Activated T-cell treated with anti-CD3 and anti-CD28 coated beads for 48 hours (primary cell): ENCODE measurements at places on chromosomes 5 and 9.
A peak's percentile ranks its signal among the peaks of the same experiment; 100 is the strongest.

DNA sequence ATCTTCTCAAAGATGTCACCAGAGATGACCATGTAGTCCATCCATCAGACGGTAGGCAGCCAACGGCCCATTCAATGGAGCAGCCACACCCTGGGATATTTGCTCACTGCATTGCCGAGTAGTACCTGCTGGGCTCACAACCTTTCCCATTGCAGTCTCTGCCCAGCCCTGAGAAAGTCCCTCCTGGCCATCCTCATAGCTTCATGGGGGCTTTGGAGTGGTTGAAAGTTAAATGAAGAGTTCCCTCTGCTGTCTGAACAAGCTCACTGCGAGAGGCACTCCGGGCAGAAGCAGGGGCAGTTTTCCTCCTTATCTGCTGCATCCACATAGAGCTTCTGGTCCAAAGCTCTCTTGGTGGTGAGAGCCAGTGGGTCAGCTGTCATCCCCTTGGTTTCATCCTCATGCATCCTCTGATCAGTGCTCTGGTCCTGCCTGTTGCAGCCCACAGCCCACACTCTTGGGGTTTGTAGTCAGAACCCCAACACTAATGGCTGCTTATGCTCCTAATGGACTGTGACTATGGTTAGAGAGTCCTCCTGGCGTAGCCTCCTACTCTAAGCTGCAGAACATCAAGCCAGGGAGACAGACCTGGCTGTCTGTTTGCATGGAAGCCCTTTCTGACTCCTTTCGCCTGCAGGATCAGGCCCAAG is 23.3 kb downstream of the TNFSF8 start:
- no peak for DNase-seq

DNA sequence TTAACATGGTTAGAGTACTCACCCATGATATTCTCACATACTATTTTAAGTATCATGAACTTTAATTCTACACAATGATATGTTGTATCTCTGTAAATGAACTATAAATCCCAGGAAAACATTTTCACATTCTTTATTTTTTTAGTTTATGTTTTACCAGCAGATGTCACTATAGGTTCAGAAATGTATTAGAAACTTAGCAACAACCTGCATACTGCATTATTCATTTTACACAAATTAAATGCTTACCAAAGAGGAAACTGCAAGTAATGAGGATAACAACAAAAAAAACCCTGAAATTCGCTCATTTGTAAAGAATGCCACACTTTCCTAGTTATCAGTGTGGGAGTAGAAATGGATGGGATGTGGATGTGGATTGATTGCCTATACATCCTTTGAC is 217.5 kb upstream of the OTULINL start:
- no peak for DNase-seq

DNA sequence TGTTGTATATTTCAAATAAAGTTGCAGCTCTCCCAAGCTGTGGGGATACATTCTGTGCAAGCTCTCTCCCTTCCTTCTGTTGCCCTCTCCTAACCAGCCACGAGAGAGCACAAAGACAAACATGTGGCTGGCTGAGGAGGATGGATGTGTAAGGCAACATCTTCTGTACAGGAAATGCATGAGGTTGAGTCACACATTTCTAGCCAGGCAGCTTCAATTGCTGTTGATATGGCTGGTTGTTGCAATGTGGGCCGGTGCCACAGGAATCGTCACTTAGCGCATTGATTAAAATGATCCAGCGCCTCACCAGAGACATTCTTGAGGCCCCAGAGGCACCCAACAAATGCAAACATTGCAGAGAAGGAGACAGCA is 207.1 kb downstream of the ICE1 start:
- DNase-seq = no peak

DNA sequence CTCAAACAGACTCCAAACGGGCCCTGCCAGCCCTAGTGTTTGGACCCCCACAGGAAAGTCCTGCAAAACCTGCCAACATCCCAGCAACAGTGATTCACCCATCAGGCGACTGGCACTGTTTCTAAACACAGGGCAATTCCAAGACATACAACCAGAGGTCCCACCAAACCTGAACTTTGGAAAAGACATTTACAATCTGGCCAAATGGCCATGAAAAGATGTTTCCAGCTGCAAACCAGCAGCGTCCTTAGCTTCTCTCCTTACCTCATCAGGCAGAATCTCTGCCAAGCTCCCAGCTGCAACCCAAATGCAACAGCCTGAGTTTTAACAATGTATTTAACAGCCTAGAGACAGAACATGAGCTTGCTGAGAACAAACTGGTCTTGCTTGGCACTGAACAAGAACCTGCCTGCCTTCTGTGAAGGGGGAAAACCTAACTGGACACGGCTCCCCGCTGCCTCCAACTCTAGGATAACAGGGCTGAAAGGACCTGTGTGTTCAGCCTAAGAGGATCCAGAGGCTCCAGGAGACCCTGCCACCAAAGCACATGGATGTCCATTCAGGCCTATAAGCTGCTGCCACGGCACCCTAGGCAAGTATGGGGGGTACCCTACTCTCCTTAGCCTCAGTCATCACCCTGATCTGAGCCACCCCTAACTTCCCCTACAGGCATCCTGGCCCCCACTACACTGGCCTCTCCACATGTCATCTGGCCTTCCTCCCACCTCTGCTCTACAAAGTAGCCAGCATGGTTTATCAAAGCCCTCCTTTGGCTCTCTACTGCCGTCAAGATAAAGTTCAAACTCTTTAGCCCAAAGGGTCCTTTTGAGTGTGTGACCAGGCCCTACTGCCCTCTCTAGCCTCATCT is 5.6 kb downstream of the P4HA2 start:
- no peak for DNase-seq

DNA sequence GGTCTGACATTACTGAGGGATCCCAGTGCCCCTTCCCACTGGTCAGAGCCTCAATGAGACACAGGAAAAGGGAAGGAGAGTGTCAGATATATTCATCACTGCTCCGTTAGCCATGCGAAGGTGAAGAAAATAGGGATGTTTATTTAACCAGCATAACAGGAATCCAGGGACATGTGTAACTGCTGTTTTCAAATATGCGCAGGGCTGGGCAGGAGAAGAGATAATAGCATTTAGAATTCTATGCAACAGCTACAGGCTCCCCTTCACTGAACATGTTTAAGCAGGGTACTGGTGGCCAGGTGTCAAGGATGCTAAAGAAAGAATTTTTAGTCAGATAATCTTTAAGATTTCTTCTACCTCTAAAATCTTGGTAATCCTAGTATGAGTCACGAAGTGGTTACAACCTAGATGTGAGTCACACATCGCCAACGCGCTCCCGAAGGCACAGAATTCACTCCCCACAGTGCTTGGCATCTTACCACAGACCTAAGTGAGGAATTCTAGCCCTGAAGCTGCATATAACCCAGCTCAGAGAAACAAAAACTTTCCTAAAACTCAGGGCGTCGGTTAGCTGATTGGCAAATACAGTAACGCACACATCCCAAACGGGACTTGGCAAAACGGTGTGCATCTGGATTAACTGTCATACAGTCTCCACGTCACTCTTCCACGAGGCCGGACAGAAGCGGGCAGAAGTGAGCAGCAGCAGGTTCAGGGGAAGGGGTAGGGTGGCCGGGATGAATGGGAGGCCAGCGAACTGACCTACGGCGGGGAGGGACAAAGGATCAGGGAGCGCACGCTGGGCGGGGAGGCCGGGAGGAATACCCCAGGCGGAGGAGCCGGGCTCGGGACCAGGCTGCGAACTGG is 1.1 kb downstream of the CTNNAL1 start:
- DNase-seq = peak; percentile 47

DNA sequence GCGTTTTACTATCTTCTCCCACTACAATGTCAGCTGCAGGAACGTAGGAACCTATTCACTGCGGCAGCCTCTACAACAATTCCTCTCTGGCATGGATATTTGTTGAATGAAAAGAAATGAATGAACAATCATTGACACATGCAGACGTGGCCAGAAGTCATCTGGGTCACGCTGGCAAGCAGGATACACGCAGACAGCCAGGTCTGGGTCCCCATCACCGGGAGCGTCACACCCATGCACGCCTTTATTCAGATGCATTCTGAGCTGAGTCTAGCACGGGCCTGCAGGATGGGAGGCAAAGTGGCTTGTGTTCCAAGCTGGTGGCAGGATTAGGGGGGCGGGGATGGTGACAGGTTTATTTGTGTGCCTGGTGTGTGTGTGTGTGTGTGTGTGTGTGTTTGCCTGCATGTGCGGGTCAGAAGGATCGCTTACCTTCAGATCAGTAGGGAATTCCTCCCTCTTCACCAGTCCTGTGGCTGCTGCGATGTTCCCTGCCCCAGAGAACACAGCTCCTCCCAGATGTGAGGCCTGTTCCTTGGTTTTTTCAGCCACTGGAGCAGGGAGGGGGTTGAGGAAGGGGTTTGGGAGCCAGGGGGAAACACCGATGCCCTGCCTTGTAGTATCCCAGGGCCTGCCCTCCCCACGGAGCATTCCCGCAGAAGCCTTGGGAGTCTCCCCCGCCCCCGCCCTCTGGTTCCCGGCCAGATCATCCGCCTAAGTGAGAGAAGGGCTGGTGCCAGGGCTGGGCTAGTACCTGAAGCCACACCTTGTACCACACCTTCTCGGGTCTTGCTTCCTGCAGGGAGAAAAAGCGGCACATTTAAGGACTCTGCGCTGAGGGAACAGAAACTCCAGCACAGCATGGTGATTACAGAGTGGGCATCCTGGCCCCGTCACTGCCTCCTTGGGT is 4.1 kb downstream of the SNCB start:
- no peak for DNase-seq

DNA sequence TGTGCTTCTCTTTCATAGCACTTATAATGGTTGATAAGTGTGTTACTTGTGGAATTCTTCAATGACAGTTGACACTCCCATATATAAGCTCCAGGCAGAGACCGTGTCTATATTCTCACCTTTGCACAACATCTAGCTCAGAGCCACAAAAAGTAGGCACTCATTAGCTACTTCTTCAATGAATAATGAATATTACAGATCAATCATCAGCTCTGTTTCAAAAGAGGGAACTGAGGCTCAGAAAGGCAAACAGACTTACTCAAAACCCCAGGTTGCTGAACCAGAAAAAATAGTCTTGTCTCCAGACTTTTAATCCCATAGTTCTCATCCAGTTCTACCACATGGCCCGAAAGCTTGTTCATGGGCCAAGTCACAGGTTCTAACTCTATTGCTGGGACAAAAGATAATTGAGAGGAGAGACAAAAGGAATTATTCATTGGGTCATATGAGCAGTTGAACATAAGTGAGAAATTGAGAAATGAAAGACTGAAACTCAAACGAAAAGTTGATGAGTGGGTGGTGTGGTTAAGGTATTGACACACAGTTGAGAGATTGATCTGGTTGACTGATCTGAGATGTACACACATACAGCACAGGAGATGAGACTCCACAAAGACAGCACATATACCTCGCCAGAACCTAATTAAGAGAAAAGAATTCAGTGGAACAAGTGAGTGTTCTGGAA is 381.6 kb downstream of the EFNA5 start:
- DNase-seq = no peak

- DNase-seq = no peak
Observed at GRCh38 chr5:141565826-141566570, 52.8 kb downstream of the DIAPH1 start.

- DNase-seq = peak; percentile 4
Observed at GRCh38 chr9:79955300-79955699, 383.5 kb downstream of the TLE4 start.

GRCh38 chr5:91235271-91235694 is 147.8 kb downstream of the ARRDC3 start:
- no peak for DNase-seq

DNA sequence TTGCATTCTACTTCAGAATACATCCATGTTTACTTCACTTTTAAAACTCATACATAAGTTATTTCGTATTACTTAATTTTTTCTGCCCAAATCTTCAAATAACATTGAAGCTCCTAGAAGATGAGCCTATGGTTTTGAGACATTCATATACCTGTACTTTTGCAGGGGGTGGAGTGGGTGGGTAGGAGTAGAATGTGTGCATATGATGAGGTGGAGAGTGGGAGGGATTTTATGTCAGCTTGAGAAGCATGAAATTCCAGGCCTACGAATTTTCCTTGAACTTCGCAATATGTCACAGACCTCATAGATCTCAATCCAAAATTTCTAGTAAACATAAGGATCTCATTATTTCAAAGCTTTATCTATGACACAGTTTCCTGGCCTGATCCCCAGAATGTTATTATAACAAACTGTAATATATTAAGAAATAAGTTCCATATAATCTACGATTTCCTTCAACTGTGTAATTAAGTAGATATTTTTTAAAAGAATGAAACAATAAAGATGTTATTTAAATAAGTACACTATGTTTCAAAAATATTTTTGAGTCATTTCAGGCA is 19.7 kb upstream of the MOB3B start:
- DNase-seq = no peak

DNA sequence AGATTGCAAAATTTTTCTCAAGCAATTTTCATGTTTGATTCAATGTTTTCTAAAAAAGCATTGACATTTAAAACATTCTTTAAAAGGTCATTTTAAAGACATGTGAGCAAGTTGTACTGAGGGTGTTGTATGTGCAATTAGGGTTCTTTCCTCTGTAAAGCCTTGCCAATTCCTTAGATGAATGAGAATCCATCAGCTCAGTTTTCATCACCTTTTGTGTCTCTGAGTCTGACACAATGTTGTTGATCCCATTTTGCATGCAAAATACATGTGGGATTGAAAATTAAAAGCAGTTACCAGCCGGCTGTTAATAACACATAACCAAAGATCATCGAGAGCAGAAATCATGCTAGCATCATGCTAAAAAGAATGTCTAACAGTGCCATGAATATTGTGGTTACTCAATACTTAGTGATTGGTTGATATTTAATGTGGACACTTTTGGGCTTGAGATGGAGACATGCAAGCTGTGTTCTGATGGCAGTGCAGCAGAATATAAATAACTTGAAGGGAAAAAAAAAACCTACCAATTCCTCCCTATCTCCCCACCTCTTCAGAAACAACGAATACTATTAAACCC is 57.7 kb downstream of the FGF10 start:
- no peak for DNase-seq

DNA sequence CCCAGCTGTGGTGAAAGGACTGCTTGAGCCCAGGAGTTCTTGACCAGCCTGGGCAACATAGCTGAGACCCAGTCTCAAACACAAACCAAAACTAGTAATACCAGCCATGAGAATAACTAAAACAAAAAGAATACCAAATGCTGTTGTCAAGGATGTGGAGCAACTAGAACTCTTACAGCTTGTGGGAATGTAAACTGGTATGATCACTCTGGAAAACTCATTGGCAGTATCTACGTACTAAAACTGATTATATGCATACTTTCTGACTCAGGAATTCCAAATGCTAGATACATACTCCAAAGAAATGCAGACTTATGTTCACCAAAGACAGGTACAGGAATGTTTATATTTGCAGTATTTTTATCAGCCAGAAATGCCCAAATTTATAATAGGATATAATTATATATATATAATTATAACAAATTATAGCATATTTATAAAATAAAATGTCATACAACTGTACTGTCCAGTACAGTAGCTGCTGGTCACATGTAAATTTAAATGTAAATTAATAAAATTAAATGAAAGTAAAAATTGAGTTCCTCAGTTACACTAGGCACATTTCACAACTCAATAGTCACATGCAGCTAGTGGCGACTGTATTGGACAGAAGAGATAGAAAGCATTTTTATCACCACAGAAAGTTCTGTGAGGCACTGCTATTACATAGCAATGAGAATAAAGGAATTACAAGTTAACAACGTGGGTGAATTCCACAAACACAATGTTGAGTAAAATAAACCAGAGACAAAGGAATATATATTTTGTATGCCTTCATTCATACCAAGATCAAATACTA is 118.5 kb downstream of the GNAQ start:
- no peak for DNase-seq

- DNase-seq = no peak
Observed at GRCh38 chr9:128940271-128940921, 7.0 kb downstream of the DOLK start.

- DNase-seq = no peak
Observed at GRCh38 chr5:168314735-168315411, 23.4 kb downstream of the WWC1 start.

GRCh38 chr9:90088856-90089255 is 484.0 kb downstream of the GADD45G start:
- DNase-seq = no peak
